ENCODE measurements at places on chromosomes 11 and 22.
A peak's percentile ranks its signal among the peaks of the same experiment; 100 is the strongest.

GRCh38 chr11:111978028-111978771, 41.1 kb downstream of the DIXDC1 start:
- peak; percentile 92 for DNase-seq

GRCh38 chr22:19497245-19497644, 17.5 kb downstream of the CDC45 start:
- DNase-seq, result peak; percentile 53

GRCh38 chr22:18095101-18095805, 15.4 kb upstream of the TUBA8 start:
- DNase-seq, result no peak

DNA sequence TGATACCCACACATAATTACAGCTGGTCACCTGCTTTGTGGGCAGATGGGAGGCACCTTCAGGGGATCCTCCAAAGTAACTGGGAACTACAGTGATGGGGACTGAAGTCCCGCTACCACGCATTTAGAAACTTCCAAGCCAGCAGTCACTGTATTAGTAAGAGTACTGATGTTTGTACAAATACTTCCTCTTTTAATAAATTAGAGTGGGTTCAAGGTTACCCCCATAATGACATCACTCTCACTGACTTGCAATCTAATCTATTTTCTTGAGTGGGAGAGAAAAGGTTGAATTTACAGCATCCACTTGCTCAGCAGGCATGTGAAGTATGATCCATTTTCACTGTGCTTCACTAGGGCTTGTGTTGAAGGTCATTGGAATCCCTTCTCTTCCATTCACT, 72.1 kb upstream of the TIMP3 start:
- no peak for DNase-seq

- no peak for DNase-seq
These were observed 18.5 kb downstream of the CABP7 start for GRCh38 chr22:29738118-29738815.
